Endodermal cell (in vitro differentiated cells): ENCODE measurements at places on chromosomes 7 and 10. TPM values are rescaled to one million over a fixed set of nuclear protein-coding genes. Genes with fewer than 3 reads are reported as not detected.

DNA sequence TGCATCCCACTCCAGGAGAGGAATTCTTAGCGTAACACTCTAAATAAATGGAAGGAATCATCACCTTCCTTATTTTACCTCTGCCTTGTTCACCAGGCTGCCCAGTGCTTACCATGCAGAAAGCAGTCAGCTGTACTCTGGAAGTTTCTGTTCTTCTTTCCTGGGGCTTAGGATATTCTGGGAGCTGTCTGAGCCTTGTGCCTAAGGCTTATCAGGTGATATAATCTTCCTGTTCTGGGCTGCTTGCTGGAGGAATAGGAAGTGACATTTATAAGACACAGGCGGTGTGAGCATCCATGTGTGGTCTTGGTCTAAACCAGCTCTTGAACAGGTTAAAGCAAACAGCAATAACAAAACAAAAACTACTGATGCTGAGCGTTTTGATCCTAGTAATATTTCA, 13.5 kb downstream of the KCTD7 start:
- DNase-seq: no peak

DNA sequence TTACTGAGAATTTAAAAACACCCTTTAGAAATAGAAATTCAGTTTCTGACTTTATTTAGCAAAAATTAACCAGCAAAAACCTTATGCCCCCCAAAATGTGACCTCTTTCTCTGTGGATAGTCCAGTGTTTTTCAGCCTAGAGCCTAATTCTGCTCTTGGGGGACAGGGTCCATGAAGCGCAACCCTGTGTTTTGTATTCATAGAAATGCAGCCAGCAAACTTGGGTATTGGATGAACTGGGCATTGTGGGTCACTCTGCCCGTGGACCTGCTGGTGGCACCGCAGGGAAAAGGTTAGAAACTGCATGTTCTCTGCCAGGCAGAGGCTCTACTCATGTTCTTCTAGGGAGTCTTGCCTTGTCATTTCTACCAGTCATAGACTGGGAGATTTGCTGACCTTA, 787.4 kb upstream of the C7orf33 start:
- DNase-seq: no peak

- DNase-seq: no peak
Observed at GRCh38 chr7:66442385-66442784, 186.3 kb upstream of the KCTD7 start.

DNA sequence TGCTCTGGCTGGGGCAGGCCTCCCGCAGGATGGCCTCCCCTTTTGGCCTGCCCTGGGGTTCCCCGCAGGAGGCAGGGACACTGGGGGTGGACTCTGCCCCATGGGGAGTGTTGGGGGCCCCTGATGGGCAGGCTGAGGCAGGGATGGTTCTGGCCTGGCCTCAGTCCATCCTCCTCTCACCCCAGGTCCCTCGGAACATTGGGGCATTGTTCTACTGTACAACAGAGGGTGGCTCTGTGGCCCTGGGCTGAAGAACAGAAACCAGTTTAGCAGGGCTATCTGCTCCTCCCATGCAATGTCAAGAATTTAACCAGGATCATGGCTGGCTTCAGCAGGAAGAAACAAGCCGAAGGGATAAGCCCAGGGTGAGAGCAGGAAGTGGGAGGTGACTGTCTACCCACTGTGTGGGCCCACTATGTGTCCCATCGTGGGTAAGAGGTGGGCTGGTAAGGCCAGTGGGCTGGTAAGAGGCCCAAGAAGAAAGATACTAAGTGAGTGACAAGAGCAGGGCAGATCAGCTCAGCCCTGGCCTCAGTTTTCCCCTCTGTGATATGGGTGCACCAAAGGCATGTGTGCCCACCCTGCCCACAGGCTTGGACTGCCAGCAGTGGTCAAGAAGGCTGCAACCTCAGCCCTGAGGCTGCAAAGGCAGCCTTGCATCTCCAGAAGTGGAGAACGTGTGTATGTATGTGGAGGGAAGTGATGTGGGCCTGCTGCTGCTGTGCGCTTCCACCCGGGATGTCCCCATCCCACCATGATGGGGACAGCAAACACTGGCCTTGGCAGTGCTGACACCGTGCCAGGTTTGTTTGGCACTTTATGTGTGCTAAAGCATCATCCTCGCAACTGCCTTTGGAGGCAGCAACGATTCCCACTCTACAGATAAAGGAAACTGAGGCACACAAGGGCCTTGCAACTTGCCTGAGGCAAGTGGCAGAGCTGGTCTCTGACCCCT, 138.9 kb downstream of the SH3PXD2A start:
- no peak for DNase-seq

DNA sequence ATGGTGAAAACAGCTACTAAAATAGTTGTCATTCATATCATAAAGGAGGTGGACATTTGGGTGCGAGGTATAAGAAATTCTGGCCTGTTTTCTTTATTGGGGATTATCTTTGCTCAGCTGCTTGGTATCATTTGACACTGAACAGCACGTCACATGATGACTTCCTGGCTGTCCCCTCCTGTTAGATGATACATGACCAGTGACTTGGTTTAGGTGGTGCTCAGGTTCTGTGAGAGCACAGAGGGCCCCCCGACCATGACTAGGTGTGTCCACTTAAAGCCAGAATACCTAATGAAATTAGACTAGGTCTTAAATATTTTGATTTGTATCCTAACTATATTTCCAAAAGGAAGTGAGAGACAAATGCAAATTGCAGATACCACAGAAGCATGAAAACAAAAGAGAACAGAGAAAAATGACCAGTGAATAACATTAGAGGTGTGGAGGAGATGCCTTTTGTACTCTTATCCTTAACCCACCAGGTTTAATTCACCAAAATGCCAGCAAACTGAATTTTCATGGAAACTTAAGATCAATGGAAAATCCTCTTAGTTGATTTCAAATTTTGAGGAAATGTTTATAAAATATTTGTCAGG, 50.6 kb upstream of the GJD4 start:
- DNase-seq: no peak

GRCh38 chr7:13898957-13899670, 90.4 kb downstream of the ETV1 start:
- no peak for DNase-seq

- DNase-seq: no peak
Observed at GRCh38 chr10:132636358-132636757, 98.8 kb downstream of the INPP5A start.

GRCh38 chr10:69490876-69491275, 39.6 kb downstream of the TSPAN15 start:
- DNase-seq: no peak

GRCh38 chr7:80288175-80289122, 153.8 kb downstream of the GNAI1 start:
- DNase-seq: peak; percentile 57

DNA sequence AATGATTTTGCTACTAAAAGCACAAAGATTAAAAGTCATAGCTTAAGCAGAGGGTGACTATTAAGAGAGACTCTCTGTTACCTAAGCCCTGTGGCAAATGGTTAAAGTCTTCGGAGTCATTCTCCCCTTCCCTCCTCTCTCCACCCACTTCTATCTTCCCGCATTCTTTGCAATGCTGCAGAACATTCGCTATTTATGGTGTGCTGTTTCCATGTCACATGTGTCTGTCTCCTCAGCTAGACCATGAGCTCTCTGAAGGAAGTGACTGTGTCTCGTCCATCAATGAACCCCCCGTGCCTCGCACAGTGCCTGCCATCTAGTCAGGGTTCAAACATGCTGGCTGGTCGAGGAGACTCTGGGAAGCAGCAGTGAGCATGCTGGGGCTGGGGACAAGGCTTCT, 272.4 kb downstream of the USP6NL start:
- DNase-seq: no peak

DNA sequence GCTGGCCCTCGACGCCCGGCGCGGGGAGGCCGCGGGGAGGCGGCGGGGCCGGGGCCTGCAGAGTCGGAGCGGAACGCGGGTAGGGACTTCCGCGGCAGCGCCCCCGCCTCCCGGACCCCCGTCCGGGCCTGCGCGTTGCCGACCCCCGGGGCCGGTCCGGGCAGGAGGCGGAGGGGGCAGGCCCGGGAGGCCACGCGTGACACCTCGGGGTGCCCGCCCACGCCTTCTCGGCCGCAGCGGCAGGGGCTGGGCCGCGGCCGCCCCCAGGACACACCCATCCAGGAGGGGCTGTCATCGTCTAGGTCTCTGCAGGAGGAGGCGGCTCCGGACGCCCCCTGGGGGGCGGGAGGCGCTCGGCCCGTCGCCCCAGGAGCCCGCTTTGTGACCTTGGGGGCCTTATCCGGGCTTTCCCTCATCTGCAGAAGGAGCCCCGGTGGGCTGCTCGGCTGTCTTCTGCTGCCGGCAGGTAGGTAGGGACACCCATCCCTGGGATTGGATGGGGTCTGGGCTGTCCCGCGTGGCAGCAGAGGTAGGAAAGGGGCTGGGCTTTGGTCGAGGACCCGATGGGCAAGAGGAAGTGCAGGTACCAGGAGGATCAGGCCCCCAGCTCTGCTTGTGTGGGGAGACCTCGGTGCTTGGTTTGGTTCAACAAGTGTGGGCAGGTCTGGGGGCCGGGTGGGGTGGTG, 569 bp downstream of the ZNF316 start:
- DNase-seq: peak; percentile 78

DNA sequence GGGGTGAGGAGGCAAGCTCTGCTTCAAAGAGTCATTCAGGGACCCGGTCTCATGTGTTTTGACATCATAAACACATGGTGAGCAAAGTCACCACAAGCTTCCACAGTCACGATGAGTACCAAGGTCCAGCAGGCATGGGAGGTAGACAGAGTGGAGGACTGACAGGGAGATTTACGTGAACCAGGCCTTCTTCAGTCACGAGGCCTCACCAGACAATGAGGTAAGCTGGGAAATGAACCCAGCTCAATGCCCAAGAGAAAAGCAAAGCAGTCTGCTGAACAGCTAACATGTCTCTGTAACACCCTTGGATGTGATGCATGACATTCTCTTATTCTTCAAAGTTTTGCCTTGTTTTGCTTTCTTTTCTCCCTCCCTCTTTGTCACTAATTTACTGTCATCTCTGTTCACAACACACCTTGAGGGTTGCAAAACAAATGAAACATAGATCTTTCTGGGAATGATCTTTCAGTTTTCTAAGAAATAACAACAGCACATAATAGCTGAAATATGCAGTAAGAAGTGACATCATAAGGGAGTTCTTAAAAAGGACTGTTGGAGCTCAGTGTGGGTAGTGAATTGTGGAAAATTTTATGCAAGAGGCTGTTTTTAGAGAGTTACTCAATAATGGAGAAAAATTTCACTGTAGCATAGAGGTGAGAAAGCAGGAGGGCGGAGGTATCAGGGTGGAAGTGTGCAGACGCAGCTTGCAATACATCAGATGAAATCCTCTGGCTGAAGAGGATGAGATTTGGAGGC, 9.0 kb downstream of the PPP1R17 start:
- no peak for DNase-seq

DNA sequence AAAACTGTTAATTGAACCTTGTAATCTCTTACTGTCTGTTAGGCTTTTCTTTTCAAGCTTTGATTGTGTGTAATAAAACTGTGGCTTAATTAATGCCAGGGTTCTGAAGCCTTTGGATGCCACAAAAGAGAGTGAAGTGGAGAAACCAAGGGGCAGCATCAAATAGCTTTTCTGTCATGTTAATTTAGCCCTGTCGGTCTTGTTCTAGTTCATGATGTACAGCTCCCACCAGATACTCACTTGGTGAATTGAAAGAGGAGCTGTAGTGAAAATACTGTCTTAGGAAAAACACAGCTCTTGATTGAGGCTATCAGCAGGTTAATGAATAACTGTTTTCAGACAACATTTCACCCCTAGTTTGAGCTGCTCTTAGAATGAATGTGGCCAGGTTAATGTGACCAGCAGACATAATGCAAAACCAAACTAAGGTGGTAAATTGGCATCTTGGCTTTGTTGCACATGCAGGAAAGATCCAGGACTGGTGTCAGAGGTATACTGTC, 94.2 kb downstream of the POLL start:
- DNase-seq: no peak

- no peak for DNase-seq
Observed at GRCh38 chr10:119090968-119091367, 10.4 kb upstream of the EIF3A start.

DNA sequence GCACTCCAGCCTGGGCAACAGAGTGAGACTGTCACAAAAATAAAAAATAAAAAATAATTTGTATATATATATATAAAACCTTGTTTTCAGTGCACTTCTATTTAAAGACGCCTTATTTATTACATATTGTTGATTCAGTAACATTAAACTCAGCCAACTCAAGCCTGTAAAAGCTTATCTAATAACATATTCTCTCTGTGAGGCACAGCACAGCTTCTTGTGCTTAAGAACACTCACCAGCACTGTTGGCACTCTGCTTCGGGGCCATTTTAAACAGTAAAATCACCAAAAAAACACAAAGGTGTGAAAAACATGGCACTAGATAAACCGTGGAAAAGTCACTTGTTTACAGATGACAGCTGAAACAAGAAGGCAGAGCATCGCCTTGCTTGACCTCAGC, 89.0 kb upstream of the C10orf90 start:
- DNase-seq: no peak

GRCh38 chr7:91776171-91776570, 104.3 kb downstream of the MTERF1 start:
- no peak for DNase-seq

DNA sequence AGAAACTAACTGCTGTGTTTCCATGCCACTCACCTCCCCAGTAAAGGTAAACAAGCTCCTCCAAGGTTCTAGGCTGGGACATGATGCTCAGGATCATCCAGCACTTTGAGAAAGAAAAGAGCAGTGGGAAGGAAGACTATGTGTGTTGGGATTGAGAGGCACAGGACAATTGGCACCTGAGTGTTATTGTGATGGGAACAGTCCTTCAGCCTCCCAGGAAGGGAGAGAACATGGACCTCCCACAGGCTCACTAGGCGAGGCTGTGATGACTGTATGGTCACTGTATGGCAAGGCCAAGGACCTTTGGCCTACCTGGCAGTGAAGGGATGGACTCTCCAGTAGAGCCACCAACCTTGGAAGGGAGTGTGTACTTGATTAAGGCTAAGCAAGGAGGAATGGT, 123.2 kb upstream of the UNC5B start:
- DNase-seq: no peak

CPXM2 gene
- 1.2 to 1.9 TPM (median 1.7 TPM) in 3 replicates for total RNA-seq

ADK gene
- total RNA-seq: 22.3 and 23.6 TPM in 2 replicates

UBTD1 gene
- total RNA-seq: 18.0 and 19.1 TPM in 2 replicates

CREB3L2 gene
- total RNA-seq: 38.8 and 48.2 TPM in 2 replicates

RTKN2 gene
- total RNA-seq: 11.5 TPM in 2 replicates

SLC16A12 gene
- total RNA-seq: 0.15 to 0.33 TPM (median 0.21 TPM) in 3 replicates

NUTM2D gene
- total RNA-seq: 3.3 and 3.4 TPM in 2 replicates

SRI gene
- total RNA-seq: 94.7 and 105 TPM in 2 replicates

SLC13A1 gene
- total RNA-seq: not detected in 3 replicates

ZNF117 gene
- total RNA-seq: 25.0 and 32.4 TPM in 2 replicates

ACSM6 gene
- total RNA-seq: not detected in 2 replicates

ORC5 gene
- 22.7 and 23.8 TPM in 2 replicates for total RNA-seq

MGAM2 gene
- 0.14 to 0.27 TPM (median 0.15 TPM) in 3 replicates for total RNA-seq

TFEC gene
- total RNA-seq: not detected in 2 replicates

DENND11 gene
- 13.1 to 25.7 TPM (median 25.4 TPM) in 3 replicates for total RNA-seq
